ENCODE measurements at places on chromosomes 12 and 14. TPM values are rescaled to one million over a fixed set of nuclear protein-coding genes. Genes with fewer than 3 reads are reported as not detected.

The FAM186B gene
- total RNA-seq = 1.9 TPM

The STRAP gene
- 138 TPM for total RNA-seq

DNA sequence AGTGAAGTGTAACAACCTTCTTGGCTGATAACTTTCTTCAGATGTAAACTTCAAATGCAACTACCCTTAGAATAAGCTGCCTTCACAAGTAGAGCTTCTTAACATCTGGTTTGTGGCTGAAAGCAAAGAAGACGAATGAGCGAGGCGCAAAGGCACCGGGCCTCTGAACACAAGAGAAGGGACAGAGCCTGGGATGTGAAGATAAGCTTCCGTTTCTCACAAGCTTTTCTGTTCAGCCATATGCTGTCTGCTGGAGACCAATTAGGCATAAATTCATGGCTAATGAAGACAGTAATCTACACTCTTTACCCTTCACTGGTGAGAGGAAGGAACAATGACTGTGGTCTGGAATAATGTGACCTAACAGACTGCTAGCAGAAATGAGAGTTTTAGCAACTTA, 195.2 kb downstream of the ATXN7L3B start:
- DNase-seq = no peak

DNA sequence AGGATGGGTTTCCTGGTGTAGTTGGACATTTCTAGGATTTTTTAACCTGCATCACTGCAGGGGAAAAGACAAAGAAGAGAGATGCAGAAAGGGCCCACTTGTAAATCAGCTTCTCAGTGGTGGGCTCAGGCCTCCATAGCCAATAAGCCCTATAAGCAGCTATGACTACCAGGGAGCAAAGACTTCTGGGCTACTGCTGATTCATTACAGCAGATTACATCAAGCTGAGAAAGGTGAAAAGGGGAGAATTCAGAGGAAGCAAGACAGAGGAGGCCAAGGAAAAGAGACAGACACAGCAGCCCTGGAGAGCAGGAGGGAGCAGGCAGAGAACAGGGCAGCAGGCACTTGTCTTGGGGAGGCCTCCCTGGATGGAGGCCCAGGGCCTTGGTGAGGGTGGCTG, 95.2 kb downstream of the KCNA5 start:
- DNase-seq = no peak

The GNPNAT1 gene
- 12.0 TPM for total RNA-seq

- DNase-seq = no peak
Measured at GRCh38 chr12:124480469-124481256, 86.7 kb downstream of the NCOR2 start.

The KRT2 gene
- not detected for total RNA-seq
